ENCODE measurements at places on chromosomes 1 and 21.
A peak's percentile ranks its signal among the peaks of the same experiment; 100 is the strongest.

DNA sequence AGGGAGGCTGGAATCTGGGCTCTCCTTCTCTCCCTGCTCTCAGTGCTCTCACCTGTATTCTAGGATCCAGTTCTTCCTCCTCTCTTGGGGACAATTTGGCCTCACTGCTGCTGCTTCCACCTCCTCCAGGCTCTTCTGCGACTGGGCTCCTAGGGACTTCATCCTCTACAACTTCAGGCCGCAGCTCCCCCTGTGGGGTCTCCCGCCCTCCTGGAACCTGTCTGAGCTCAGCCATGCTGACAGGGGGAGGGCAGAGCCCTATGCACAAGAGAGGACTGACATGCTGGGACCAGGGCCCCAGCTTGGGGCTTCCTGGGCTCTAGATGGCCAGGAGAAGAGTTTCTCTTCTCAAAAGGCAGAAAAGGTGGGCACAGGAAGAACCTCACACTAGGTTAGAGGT, 1.0 kb downstream of the SH3BP5L start:
- no peak for DNase-seq

- DNase-seq, result peak; percentile 76
Measured at GRCh38 chr1:223504741-223505140, 111.5 kb downstream of the CCDC185 start.

- no peak for DNase-seq
Measured at GRCh38 chr1:9825093-9826074, 1.6 kb upstream of the CLSTN1 start.

DNA sequence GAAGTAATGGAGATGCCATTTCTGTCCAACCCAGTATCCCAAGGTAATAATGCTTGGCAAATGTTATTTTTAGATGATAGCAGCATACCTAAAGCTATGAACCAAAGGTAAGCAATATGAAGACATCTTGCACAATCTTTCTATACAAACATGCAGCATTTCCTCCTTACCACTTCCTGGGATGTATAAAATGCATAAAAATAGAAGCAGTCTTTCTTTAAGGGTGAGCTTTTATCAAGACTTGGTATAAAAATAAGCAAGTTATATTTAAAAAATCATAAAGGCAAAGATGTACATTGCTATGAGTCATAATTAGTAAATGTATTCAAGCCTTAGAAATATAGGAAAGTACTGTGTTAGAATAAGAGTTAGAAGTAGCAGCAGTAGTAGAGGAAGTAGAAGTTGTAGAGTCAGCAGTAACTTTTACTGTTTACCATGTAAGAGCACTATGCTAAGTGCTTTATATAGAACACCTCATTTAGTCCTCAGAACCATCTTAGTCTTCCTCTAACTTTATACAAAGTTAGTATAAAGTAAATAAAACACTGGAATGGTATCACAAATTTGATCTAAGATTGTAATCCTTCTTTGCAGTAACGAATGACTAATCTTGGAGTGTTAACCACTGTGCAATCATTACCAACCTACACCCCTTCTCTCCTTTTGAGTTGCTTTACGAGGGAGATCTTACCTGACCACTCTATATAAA, 371.3 kb downstream of the VAV3 start:
- DNase-seq, result no peak

DNA sequence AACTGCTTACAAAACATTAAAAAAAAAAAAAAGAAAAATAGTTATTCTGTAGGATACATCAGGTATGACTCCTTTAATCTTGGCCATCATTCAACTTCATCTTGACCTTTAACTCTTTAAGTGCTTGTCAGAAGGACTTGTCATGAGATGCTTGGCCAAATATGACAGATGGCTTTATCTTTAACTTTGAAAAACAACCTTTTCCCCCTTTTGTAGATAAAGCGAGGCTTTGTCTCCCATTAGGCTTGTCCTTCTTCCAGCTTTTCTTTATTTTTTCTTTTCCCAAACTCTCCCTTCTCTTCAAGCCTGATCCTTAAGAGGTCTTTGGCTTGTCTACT, 2.3 kb downstream of the SRSF10 start:
- DNase-seq, result no peak

DNA sequence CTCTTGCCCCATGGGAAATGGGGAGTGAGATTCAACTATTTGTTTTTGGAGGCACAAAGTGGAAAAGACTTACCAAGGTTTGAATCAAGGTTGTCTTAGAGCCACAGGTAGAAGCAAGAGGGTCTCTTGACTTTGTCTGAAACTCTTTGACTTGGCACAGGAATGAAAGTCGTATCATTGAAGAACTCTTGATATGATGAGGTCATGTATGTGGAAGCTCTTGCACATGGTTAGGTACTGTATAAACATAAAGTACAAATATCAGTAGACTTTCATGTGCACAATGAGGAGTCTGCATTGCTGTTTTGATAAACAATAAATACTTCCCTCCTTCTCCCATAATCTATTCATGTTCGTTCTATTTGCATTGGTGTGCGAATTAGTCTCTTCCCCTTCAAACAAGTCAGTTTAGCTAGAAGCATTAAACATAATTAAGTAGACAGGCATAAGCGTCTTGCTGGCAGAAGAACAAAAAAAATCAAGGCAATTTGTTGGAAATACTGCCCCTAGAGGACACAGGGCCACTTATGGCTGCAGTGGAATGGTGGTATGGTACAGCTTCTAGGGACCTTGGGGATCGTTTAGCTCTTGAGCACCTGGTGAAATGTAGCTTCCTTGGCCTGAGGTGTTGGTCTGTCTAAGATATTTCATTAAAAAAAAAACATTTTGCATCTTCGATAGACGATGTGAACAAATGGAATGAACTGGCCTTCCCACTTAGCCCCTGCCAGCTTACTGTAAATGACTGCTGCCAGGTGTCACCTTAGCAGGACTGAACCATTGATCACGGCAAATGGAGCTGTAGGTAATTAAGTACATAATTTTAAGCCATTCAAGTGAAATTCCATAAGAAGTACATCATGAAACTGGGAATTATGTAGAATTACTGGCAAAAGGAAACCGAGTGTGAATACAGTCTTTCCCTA, 218.0 kb upstream of the GALNT2 start:
- DNase-seq, result no peak

- DNase-seq, result peak; percentile 85
Measured at GRCh38 chr1:167819849-167820683, 93.9 kb downstream of the ADCY10 start.

DNA sequence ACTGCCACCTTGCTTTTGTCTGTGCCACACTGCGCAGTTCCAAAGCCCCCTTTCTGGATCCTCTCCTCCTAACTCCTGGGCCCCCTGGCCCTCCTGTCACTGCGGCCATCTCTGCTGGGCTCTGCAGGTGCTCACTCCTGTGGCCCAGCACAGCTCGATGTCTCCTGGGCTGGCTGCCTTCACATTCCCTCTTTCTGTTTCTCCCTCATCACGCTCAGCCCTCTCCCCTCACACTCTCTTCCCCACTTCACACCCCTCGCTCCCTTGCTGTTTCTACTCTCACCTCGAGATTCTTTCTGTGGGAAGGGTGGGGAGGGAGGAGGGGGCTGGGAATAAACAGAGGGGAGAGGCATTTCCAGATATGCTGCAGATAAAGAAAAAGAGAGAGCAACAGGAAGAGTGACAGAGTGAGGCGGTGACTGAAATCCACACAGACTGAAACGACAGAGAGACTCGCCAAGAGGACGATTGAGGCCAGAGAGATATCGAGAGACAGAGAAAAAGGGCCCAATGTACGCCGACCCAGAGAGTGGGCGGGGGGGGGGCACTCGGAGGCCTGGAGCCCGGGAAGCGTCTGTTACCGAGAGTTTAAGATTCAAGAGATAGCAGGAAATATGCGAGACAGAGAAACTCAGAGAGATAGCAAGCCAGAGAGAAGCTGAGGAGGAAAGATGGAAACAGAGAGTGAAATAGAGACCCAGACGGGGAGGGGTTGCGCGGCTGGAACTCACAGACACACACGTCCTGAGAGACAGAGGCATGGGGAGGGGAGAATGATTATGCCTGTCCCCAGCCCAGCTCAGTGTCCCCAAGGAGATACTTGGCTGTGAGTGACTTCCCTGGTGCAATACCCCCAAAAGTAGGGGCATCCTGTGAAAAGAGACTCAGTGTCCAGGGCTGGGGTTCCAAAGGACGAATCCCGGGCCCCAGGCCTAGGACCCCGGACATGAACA, 666 bp downstream of the CSF3R start:
- no peak for DNase-seq

- DNase-seq, result no peak
Measured at GRCh38 chr21:34243562-34243961, 120.2 kb upstream of the KCNE2 start.

DNA sequence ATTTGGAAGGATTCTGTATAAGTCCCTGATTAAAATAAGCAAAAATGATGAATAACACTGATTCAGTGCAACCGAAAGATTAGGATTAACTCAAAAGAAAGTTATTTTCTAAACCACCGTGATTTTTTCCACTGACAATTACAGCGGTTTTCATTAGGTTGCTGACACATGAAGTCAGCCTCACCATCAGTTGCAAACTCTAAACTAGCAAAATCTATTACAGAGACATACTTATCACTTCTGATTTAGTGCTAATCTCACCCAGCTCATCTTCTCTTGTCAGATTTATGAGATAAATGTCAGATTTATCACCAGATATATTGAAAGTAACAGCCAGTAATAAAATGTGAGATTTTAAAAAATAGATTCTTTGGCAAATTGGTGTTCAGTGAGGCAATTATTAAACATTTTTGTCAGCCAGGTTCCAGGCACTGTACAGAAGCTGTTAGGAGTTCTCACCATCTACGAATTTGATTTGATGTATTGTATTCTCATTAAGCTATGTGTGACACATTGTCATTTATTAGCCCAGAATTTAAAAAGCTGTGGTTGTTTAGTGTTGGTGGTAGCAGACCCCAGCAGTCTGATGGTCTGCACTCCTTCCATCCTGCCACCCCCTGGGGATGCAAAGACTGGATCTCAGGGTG, 37.3 kb upstream of the LGALS8 start:
- DNase-seq, result no peak

- DNase-seq, result no peak
Measured at GRCh38 chr1:182065126-182065845, 3.8 kb upstream of the ZNF648 start.

- DNase-seq, result no peak
Measured at GRCh38 chr21:38250991-38251418, 5.8 kb upstream of the KCNJ15 start.

GRCh38 chr1:32321712-32322291, 14.2 kb downstream of the MARCKSL1 start:
- no peak for DNase-seq

- DNase-seq, result no peak
Measured at GRCh38 chr1:101376121-101377083, 139.6 kb downstream of the S1PR1 start.

DNA sequence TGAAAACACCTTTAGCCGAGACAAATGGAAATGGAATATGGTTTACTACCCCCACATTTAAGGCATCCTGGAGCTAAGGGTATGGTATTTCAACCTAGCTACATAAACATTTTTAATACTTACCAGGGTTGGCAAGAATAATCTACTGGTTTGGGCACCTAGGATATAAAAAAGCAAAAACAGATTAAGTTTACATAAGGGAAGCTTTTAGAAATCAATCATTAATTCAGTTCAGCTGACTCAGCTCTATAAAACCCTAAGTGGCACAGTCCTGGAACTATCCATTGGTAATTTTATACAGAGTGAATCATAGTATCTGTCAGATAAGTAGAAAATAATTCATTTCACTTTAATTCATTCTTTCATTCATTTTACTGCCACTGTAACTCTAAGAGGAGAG, 355.2 kb downstream of the VAV3 start:
- no peak for DNase-seq
